Non-pigmented ciliary epithelial cell (primary cell): ENCODE measurements at places on chromosomes 3 and 15.

GRCh38 chr3:77467702-77468625 is 428.1 kb downstream of the ROBO2 start:
- no peak for DNase-seq

- no peak for DNase-seq
Observed at GRCh38 chr3:160133757-160134156, 91.5 kb upstream of the C3orf80 start.

GRCh38 chr3:127172781-127173515 is 20.0 kb upstream of the PRR23E start:
- peak; percentile 22 for DNase-seq

DNA sequence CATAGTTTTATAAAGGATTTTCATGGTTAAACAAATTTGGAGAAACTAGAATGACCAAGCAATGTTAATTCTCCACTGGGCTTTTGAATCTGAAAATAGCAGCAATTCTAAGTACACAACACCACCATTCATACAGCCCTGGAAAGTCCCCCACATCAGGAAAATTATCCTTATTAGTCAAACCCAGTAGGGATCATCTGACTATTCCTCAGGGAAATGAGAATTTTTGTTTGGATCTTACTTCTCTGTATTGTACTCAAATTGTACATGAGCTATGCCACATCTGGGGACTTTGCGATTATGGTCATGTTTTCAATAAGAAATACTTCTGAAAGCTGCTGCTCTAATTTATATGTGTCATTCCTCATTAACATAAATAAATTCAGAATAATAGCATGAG is 46.0 kb downstream of the RARB start:
- no peak for DNase-seq

DNA sequence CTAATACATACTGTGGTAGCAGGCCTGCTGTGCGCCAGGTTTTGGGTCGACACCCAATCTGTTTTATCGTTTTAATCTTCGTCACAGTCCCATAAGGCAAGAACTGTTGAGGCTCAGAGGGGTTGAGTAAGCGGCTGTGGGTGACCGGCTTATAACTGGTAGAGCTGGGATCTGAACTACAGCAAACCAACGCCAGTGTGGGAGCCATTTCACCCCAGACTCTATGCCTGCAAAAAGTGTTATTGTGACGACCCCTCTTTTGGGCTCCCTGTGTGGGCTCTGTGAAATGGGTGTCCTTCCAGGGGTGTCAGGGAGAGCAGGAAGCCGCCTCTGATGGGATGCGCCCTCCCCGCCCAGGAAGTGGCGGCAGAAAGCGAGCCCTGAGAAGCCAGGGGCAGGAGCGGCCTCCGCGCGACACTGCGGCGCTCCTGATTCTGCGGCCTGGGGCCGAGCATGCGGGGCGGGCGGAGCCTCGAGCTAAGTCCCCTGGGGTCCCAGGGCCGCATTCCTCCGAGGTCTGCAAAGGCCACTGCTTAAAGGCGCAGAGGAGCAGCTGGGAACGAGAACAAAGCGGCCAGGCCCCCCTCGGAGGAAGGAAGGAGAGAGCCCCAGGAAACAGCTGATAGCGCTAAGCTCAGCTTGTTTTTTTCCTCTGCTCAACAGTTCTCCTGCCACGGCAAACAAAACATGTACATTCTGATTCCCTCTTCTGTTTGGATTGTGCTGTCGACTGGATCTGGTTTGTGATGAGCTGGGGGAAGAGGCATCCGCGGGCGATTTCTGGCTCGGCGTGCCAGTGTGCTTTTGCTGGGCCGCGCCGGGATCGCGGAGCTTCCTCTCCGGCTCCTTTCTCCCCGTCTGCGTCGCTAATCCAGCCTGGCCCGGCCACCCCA is 33.9 kb downstream of the GRK7 start:
- no peak for DNase-seq

- DNase-seq: peak; percentile 3
Observed at GRCh38 chr3:58691997-58692396, 25.4 kb upstream of the FAM3D start.

DNA sequence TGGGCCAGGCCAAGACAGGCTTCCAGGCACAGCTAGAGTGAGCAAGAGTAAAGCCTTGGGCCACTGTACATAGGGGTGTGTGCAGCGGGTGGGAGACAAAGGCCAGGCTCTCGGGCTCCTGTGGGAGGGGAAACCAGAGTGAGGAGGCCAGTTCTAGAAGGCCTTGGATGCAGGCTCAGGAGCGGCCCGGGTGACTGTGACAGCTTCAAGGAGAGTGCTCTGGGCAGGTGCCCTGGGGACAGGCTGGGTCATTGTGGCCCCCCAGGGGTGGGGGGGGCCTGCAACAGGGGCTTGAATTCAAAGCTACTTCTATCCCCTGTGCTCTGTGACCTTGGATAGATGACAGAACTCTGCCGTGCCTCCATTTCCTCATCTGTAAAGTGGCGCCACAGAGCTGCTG is 109.2 kb downstream of the DNAJB8 start:
- no peak for DNase-seq

GRCh38 chr3:145639875-145640274 is 521.1 kb downstream of the PLOD2 start:
- no peak for DNase-seq
